T-cell (primary cell): ENCODE measurements at places on chromosomes 5 and 9. TPM values are rescaled to one million over a fixed set of nuclear protein-coding genes. Genes with fewer than 3 reads are reported as not detected.
A peak's percentile ranks its signal among the peaks of the same experiment; 100 is the strongest.

DNA sequence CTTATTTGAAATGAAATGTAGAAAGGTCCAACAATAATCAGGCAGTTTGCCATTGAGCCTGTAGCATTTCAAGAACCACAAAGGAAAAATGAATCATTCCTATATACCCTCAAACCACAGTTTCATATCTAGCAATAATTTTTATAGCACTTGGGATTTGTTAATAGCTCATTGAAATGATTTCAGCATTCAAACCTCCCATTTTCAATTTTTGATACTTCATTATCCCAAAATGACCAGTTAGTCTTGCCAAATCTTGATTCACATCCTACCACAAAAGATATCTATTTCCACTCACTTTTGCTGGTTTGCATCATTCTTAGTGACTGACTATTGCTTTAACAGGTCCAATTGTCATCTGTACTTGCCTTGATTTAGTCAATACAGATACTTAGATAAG is 790.1 kb downstream of the TLE1 start:
- H3K36me3 ChIP-seq, result no peaks in the 10 kb centered on the region
- no peak overlapping the region for H3K4me3 ChIP-seq
- H3K27me3 ChIP-seq, result no peaks in the 10 kb centered on the region
- H3K27ac ChIP-seq, result no peak overlapping the region

DNA sequence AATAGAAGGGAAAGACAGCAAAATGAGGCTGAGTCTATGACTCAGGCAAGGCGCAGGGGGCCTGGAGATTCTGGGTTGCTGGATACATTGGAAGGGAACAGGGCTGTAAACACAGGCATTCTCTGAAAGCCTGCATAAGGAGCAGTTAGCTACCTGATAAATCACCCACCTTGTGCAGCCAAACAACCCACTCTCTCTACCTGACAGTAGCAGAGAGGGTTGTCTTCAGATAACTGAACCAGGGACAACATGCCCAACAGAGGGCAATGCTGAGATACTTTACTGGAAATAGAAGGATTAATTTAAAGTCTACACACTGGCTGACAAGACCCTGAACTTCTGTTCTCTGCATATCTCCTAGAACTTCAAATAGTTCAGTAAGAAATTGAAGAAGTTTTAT is 161.6 kb downstream of the KCTD16 start:
- no peaks in the 10 kb centered on the region for H3K4me1 ChIP-seq
- H3K4me3 ChIP-seq, result no peak overlapping the region
- no peaks in the 10 kb centered on the region for H3K36me3 ChIP-seq
- no peaks in the 10 kb centered on the region for H3K27me3 ChIP-seq
- no peak for DNase-seq

- H3K27me3 ChIP-seq, result no peaks in the 10 kb centered on the region
- H3K4me1 ChIP-seq, result peaks cover 48% of the 10 kb centered on the region
- H3K27ac ChIP-seq, result peak overlapping the region; percentile 84
- DNase-seq, result no peak
- H3K36me3 ChIP-seq, result peaks cover 9% of the 10 kb centered on the region
Observed at GRCh38 chr5:177427919-177428573, 1.6 kb downstream of the GRK6 start.

DNA sequence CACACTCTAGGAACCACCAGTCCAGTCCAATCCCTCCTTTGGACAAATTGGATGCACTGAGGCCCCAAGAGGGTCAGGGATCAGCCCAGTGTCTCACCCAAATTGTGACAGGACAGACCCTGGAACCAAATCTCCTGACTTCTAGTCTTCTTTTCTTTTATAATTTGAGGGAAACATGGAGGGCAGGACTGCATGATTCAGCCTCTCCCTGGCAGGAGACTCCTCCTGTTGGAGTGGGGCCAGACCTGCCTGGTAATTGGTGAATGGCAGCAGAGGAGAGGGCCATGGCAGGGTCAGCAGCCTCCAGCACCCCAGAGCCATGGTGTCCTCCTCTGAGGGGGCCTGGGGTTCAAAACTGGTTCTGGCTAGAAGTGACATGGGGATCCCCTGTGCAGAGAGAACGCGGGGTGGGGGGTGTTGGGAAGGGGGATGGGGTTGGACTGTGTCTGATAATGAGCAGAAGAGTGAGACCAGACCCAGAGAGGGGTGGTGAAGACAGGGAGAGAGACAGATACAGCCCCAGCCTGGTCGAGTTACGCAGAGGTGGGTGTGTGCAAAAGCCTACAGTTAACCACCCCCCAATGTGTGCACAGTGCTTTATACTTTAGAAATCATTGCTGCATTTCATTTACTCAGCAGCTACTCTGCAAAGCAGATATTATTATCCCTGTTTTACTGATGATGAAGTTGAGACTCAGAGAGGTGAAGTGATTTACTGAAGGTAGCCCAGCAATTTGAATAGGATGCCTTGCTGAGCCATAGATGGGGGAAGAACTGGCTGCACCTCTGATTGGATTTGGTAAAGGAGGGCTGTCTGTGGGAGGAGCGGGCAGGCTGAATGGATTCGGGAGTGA is 3.8 kb upstream of the SYNPO start:
- no peaks in the 10 kb centered on the region for H3K4me1 ChIP-seq
- H3K4me3 ChIP-seq, result no peak overlapping the region
- no peaks in the 10 kb centered on the region for H3K27me3 ChIP-seq
- no peak overlapping the region for H3K27ac ChIP-seq
- DNase-seq, result no peak

- H3K4me1 ChIP-seq, result no peaks in the 10 kb centered on the region
- H3K36me3 ChIP-seq, result no peaks in the 10 kb centered on the region
- H3K27ac ChIP-seq, result no peak overlapping the region
- no peak overlapping the region for H3K4me3 ChIP-seq
- no peak for DNase-seq
Observed at GRCh38 chr5:108634617-108635288, 112.9 kb upstream of the FER start.

GRCh38 chr5:140287801-140288521 is 14.9 kb downstream of the PFDN1 start:
- H3K27me3 ChIP-seq, result no peaks in the 10 kb centered on the region
- H3K4me1 ChIP-seq, result peaks cover 3% of the 10 kb centered on the region

DNA sequence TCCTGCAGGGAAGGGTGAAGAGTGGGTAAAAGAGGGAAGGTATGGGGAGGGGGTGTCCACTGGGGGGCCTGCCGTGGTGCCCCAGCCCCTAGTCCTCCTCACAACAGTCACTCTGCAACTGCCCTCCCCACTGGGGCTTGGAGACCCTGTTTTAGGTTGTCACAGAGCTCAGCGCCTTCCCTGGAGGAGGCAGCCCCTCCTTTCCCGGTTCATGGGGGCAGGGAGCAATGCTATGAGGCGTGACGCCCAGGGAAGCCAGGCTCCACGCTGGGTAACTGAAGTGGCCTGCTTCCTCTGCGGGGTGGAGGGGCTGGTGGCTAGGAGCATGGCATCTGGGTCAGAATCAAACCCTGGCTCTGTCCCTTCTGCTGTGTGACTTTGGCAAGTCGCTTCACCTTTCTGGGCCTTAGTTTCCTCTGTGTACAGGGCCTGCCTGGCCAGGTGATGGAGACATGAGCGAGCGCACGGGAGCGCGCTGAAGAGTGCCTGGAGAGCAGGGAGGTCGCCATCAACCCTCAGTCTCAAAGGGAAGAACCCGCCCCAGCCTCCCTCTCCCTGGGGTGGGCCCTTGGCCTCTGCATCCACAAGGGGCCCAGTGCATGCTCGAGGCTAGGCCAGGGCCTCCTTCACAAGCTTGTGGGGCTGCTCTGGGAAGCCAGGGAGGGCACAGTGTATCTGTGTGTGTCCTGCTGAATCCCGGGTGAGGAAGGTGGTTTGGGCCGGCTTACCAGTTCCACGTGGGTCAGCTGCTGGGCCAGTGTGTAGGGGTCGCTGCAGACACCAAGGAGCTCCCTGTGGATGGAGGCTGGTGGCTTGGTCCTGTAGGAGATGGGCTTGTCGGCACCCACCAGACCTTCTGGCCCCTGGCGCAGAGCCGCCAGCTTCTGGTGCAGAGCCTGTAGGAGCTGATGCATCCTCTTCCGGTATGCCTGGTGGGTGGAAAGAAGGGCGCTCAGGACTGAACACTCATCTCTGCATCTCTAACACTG is 56.4 kb upstream of the RNF130 start:
- no peak overlapping the region for H3K27ac ChIP-seq
- no peak for DNase-seq
- no peaks in the 10 kb centered on the region for H3K36me3 ChIP-seq
- H3K27me3 ChIP-seq, result peaks cover 18% of the 10 kb centered on the region
- no peaks in the 10 kb centered on the region for H3K4me1 ChIP-seq

GRCh38 chr9:130874783-130875182 is 21.8 kb downstream of the QRFP start:
- H3K4me3 ChIP-seq, result no peak overlapping the region
- no peak for DNase-seq
- no peaks in the 10 kb centered on the region for H3K4me1 ChIP-seq
- peaks cover 52% of the 10 kb centered on the region for H3K36me3 ChIP-seq

OBP2B gene
- not detected for total RNA-seq

GRCh38 chr5:131323378-131323777 is 59.5 kb downstream of the CDC42SE2 start:
- no peak overlapping the region for H3K4me3 ChIP-seq
- no peaks in the 10 kb centered on the region for H3K27me3 ChIP-seq
- peak overlapping the region; percentile 4 for H3K27ac ChIP-seq
- H3K4me1 ChIP-seq, result peaks cover 37% of the 10 kb centered on the region
- no peak for DNase-seq
- no peaks in the 10 kb centered on the region for H3K36me3 ChIP-seq

DNA sequence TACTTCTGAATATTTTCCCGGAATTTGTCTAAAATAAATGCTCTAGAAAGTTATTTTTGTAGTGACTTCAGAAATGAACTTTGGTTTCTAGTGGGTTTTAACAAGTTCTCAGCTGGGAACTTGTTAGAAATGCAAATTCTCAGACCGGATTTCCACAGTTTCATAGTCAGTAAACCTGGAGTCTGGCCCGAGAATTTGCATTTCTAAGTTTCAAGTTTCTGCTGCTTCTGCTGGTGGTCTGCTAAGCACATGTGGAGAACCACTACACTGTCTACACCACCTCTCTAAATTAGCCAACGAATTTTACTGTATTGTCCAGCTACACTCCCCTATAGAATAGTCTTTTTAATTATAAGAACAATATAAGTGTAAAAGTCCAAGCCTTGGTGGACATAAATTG is 208.0 kb downstream of the CHSY3 start:
- DNase-seq, result no peak
- H3K4me1 ChIP-seq, result no peaks in the 10 kb centered on the region
- no peak overlapping the region for H3K27ac ChIP-seq

DNA sequence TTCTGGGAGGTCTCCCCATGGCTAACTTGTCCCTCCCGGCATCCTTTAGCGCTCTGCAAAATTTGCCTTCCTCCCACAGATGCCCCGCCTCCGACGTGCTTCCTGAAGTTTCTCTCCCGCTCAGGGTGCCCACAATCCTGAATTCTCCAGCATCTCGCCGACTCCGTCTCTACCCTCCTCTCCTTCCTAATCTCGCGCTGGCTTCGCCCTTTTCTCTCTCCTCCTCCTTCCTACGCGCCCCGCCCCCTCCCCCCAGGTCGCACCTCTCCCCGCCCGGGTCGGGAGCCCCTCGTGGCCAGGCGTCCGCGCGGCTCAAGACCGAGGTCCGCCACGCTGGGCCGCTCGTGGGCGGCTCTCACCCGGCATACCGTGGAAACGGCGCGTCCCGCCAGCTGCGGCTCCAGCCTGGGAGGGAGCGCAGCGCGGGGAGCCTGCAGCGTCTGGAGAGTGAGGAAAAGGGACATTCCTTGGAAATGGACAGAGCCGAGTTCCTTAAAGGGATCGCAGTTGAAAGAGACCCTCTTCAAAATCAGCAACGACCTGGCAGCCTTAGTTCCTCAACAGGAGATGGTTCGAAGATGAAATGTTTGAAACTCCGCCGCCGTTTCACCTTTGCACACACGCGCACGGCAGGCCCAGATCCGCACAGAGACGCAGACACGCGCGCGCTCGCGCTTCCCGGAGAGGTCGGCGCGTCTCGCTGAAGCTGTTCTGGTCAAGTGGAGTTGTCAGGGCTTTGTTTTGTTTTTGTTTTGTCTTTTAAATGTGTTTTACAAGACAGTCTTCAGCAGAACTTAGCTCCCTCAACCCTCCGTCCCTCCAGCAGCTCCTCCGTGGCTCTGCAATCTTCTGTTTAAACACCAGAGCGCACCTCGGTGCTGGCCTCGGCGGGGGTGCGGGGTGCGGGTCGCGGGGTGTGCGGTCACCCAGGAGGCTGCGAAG is 5.0 kb upstream of the IRX2 start:
- no peak overlapping the region for H3K4me3 ChIP-seq
- H3K36me3 ChIP-seq, result no peaks in the 10 kb centered on the region
- peaks cover 72% of the 10 kb centered on the region for H3K27me3 ChIP-seq
- DNase-seq, result no peak
- H3K27ac ChIP-seq, result no peak overlapping the region
- H3K4me1 ChIP-seq, result no peaks in the 10 kb centered on the region

C6 gene
- 0.32 TPM for total RNA-seq

CDC20B gene
- total RNA-seq, result not detected

ZNF300 gene
- 2.8 TPM for total RNA-seq

- no peaks in the 10 kb centered on the region for H3K36me3 ChIP-seq
- H3K4me3 ChIP-seq, result no peak overlapping the region
- H3K27ac ChIP-seq, result no peak overlapping the region
- H3K27me3 ChIP-seq, result no peaks in the 10 kb centered on the region
- DNase-seq, result no peak
- no peaks in the 10 kb centered on the region for H3K4me1 ChIP-seq
Observed at GRCh38 chr9:127183814-127184582, 61.6 kb upstream of the ANGPTL2 start.

DNA sequence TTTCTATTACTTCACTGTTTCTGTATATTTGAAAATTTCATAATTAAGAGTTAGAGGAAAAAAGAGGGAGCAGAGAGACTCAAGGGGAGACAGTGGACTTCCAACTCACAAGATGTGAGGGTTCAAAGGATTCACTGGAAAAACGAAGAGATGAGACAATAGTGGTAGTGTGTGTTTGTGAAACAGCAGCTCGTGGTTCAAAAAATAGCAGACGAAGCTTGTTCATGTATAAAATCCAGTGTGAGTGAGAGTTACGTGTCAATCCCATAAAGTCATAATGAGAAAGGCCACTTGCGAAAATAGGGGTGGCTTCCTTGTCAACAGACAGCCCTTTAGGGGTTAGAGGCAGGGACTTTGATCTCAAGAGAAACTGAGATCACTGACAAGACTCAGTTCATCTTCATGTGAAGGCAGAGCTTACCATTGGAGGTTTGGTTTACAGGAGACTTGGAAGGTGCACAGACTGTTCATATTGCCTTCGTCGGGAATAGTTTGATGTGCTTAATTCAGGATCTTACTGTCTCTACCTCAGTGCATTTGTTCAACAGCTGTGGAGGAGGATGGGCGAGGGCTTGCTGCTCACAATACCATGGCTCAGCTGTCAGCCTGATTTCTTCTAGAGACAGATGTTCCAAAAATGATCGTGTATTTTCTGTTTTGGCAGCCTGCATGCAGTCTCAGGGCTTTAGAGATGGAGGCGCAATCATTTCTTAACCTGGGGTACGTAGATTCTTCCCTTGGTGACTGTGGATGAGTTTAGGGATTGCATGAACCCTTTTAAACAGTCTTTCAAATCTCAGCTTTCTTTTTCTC is 105.7 kb upstream of the KLF9 start:
- H3K27me3 ChIP-seq, result peaks cover 3% of the 10 kb centered on the region
- no peaks in the 10 kb centered on the region for H3K4me1 ChIP-seq
- no peaks in the 10 kb centered on the region for H3K36me3 ChIP-seq
- no peak for DNase-seq

FNIP1 gene
- total RNA-seq, result 32.7 TPM

FCN2 gene
- total RNA-seq, result not detected

FBXW11 gene
- 34.2 TPM for total RNA-seq

TRIM14 gene
- total RNA-seq, result 85.3 TPM

GRCh38 chr9:7360513-7360912 is 439.1 kb downstream of the DMAC1 start:
- H3K27me3 ChIP-seq, result no peaks in the 10 kb centered on the region
- H3K36me3 ChIP-seq, result no peaks in the 10 kb centered on the region
- DNase-seq, result no peak
- no peaks in the 10 kb centered on the region for H3K4me1 ChIP-seq
- H3K27ac ChIP-seq, result no peak overlapping the region
